ENCODE measurements at places on chromosomes 7 and 10. TPM values are rescaled to one million over a fixed set of nuclear protein-coding genes. Genes with fewer than 3 reads are reported as not detected.

DNA sequence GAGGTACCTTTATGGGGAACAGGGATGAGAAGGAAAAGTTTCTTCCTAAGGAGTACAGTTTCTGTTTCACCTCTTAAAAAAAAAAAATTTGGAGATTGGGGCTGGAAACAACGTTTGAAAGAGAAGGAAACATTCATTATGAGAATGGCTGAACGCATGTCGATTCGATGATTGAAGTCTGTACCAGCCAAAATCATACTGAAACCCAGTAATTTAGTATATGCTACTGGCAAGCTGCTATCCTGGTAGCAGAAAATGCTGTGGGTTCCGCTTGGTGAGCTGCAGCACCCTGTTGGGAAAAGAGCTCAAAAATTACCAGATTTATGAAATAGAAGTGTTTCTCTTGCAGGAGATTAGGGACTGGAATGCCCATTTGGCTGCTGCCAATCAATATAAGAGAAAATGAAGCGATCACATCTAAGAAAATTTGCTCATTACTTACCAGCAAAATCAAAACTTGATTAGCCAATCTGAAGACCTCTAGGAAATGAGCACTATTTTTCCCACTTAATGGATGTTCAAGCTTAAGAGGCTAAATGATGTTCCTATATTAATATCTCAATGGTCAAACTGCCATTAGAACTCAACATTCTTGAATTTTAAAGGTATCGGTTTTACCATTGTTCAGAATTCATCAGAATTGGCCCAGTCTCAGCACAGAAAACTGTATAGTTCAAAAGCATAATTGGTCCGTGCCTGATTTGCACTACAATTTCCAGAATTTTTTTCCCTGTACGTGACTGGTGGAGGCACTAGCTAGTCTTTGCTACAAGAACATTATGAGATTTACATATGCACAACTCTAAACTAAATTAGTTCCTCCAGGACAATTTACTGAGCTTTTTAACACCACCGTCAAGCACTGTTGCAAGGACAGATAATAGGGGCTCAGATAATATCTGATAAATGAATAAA is 1.2 kb upstream of the ITGB1 start:
- no peak for DNase-seq

GRCh38 chr7:18610331-18610948 is 114.9 kb downstream of the HDAC9 start:
- no peak for DNase-seq

CASD1 gene
- total RNA-seq, result 64.4 TPM

IFIT5 gene
- 10.2 TPM for total RNA-seq

FAS gene
- total RNA-seq, result 33.8 TPM

GRCh38 chr10:94052866-94053791 is 59.4 kb downstream of the PLCE1 start:
- no peak for DNase-seq

DNA sequence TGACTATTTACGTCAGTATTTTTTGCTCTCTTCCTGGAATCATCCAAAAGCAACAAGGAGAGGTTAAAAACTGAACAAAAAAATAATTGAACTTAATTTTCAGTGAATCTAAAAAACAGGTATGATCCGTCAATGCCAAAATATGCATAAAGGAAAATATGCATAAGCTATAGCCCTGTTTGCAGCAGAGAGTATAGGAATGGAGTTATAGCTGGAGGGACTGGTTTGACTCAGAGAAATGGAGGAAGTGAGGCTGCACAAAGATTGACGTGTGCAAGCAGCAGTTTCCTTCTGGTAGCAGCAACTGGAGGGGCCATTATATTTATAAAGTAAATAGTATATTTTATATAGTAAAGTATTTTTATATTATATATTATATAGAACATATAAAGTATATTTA is 37.1 kb downstream of the GNG11 start:
- no peak for DNase-seq

OR2A7 gene
- total RNA-seq, result 21.9 TPM

FAM180A gene
- 0.89 TPM for total RNA-seq

DNA sequence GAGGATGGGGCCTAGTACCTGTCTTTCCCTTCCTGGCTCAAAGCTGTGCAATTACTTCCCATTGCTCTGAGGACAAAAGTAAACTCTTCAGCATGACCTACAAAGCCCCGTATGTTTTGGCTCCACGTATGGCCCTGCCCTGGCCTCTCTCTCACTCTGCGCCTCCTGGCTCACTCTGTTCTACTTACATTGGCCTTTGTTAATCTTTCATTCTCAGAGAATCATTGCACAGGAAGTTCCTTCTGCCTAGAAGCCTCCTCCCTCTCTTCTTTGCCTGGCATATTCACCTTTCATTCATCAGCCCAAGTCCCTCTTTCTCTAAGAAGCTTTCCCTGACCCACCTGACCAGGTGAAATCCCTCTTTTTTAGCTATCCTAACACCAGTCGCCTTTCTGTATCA is 23.9 kb downstream of the LIPM start:
- DNase-seq, result no peak

DNA sequence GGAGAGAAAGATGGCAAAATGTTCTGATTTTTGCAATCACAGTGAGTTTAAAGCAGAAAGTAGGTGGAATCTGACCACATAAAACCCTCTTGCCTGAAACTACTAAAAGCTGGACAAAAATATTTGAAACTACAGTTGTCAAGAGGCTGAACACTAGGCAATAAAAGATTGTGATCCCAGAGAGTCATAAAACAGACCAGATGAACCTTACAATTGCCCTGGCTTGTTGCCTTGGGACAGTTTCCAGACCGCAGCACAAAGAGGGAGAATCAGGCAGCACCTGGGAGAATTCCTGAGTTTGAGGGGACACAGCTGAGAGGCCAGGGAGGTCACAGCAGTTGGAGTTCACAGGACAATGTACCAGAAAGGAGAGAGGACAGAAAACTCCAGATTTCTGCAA is 107.3 kb upstream of the NANOS1 start:
- no peak for DNase-seq

TSPAN13 gene
- 97.7 TPM for total RNA-seq

GRCh38 chr7:88566162-88566729 is 193.3 kb upstream of the ZNF804B start:
- DNase-seq, result no peak

- no peak for DNase-seq
These were observed 43.1 kb upstream of the GATAD1 start for GRCh38 chr7:92404170-92404614.

DNA sequence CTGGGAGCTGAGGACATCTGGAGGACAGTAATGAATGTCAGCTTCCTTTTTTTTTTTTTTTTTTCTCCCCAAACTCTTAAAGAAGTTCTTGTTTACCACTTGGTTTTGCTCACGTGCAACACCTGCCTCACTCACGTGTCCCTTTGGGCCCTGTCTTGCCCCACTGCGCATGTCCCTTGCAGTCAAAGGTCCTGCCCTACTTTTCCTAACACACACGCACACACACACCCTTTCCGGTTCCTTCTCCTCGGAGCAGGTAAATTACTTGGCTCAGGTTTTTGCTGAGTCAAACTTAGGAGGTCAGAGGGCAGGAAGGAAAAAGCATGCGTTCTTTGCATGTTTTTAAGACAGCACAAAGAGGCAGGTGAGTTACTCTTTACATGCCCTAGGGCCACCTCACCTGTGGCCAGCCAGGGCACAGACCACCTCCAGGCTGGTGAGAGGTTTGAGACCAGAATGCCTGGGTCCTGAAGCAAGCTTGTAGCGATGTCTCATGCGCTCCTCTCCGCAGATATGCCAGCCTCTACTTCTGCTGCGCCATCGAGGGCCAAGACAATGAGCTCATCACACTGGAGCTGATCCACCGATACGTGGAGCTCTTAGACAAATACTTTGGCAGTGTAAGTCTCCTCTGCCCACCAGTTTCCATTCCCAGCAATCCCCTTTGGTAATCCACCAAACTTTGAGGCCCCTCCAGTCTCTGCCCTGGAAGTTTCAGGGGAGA is 2.8 kb downstream of the AP1S1 start:
- peak; percentile 66 for DNase-seq

DNA sequence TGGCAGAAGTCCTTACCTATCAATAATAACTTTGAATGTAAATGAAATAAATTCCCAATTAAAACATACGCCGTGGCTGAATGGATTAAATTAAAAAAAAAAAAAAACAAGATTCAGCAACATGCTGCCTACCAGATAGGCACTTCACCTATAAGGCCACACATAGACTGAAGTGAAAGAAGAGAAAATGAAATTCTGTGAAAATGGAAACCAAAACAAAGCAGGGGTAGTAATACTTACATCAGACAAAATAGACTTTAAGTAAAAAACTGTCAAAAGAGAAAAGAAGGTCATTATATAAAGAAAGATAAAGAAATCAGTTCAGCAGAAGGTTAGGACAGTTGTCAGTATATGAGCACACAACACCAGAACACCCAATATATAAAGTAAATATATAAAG is 55.3 kb downstream of the TCAF1 start:
- DNase-seq, result no peak

CCDC126 gene
- total RNA-seq, result 12.2 TPM

DNA sequence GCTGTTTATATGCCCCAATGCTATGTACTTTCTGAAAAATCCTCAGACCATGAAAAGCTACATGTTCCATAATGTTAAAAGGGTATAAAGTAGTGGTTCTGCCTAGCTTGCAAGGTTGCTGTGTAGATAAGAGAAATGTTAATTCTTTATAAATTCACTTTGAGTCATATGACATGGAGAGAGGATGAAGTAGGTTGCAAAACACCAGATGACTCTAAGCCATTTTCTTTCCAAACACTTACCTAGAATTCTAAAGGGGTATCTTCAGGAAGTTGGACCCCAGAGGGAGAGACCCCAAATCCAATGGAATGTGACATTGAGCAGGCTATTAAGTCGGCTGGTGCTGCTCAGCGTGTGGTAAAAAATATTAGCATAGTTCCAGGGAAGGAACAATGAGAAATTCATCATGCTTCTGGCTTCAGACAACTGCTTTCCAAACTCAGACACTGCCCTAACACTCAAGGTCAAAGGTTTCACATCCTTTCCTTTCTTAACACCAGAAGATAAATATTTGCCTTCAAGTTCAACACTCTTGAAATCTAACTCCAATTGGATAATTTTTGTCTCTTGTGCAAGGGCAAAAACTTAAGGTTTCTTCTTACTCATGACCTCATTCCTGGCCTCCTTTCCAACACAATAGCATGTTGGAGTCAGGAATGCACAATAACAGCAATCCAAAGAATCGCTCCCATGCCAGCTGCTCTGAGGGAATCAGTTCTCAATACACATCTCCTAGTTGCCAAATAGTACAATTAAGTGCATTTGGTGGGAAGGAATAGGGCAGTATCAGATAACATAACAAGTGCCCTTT is 100.7 kb upstream of the AFAP1L2 start:
- no peak for DNase-seq

GRCh38 chr7:113742377-113742776 is 176.4 kb downstream of the PPP1R3A start:
- DNase-seq, result no peak

AQP1 gene
- total RNA-seq, result 45.5 TPM

GRCh38 chr7:32200646-32201045 is 130.4 kb upstream of the PDE1C start:
- DNase-seq, result no peak

GRCh38 chr10:43201545-43202131 is 63.4 kb downstream of the CSGALNACT2 start:
- DNase-seq, result no peak

GRCh38 chr7:94511718-94512117 is 2.1 kb downstream of the CASD1 start:
- no peak for DNase-seq

All from left colon (tissue), 2 donors.